ENCODE measurements at places on chromosomes 6 and 20.

DNA sequence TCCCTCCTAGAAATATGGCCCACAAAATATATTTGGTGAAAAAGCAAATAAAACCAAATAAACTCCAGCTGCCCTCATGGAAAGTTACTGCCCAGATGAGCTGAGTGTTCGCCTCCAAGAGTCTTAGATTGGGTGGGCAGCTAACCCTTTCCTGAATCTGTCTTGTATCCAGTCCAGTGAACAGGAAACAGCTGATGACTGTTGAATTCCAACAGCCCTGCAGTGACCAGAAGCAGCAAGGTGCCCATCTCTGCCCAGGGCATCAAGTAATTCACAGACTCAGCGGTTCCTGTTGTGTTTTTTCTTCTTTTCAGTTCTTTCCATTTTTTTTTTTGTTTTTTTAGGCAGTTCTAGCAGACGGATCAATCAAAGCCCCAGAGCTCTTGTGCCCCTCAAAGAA is 199.2 kb downstream of the UBE3D start:
- no peak for DNase-seq

- DNase-seq = no peak
These were observed 1.5 kb downstream of the EEF1A2 start for GRCh38 chr20:63497138-63497945.

DNA sequence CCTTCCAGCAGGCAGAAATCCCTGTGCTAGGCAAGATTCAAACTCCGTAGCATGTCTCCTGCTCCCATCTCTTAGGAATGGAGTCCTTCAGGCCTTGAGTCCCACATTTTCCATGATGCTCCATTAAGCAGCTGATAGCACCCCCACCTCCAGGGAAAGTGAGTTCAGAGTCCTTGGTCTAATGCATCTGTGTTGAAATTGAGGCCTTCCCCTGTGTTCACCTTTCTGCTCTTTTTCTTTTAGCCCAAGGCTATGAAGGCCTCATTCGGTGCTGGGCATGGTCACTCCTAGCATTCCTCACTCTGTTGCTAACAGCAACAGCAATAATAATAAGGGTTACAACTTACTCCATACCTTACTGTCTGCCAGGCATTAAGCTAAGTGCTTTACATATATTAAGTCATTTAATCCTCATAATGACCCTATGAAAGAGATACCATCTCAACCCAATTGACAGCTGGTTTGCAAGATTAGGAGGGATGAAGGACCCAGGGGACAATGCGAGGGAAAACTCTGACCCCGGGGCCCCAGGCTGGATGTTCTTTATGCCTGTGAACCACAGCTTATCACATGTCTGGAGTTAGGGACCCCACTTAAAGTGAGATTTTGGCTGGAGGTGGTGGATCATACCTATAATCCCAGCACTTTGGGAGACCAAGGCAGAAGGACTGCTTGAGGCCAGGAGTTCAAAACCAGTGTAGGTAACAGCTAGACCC is 17.5 kb upstream of the PANK2 start:
- no peak for DNase-seq

DNA sequence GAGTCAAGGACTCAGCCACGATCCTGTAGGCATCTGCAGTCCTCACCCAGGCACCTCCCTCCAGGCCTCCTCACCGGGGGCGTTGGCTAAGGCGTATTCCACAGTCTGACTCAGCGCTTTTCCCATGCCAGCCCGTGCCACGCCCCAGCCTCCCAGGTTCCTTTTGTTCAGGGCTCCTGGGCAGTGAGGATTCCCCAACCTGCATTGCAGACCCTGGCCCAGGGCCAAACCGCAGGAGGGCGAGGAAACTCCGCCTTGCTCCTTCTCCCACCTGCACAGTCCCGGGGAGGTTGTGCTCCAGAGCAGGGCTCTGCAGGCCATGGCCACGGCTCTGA is 202.8 kb upstream of the CST7 start:
- no peak for DNase-seq

DNA sequence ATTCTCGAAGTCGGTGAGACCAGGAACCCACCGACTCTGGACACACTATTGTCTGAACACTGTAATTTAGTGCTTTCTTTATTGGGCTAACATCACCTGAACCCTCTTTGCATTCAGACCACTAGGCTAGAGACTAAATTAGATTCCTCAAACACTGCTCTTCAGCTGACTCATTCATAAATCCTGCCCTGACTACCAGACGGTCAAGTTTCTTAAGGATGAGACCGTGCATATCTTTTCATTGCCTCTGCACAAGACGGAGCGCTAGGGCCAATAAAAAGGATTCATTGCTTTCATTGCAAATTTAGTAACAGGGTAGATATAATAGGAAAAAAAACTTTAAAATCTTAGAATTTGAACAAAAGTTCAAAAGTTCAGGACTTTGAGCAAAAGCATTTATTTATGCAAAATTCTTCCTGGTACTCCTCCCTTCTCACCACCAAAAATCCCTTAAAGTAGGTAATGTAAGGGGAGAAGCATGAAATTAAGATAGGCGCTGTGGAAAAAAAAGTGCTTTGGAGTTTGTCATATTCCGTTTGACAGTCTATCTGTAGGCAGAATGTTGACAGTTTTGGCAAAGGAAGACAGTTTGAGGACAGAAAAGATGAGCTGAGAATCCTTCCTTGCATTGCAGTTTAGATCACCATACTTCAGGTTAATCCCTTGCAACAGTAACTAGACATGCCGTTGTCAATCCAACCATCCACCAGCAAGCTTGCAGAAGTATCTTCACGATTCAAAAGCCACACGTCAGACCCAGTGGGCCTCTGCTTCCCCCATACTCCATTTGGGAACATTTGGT is 328.6 kb upstream of the JARID2 start:
- DNase-seq = no peak

- no peak for DNase-seq
These were observed 32.3 kb upstream of the GNRH2 start for GRCh38 chr20:3010985-3011723.

- no peak for DNase-seq
These were observed 273.8 kb downstream of the GMDS start for GRCh38 chr6:1971612-1972011.

GRCh38 chr6:113610377-113610988 is 246.7 kb upstream of the MARCKS start:
- no peak for DNase-seq

DNA sequence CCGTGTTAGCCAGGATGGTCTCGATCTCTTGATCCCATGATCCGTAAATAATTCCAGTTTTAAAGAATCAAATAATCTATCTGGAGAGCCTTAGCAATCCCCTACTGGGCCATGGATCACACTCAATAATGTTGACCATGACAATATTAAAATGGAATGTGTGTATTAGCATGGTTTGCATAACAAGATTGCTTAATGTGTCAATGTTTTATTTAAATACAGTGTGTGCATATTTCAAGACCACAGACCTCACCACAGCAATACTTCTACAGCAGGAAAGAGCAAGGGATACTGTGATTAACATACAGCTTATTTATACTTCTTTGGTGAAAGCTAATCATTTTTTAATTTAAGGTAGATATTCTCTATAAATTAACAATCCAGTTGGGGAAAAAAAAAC is 470.4 kb downstream of the TFAP2B start:
- DNase-seq = no peak

- DNase-seq = no peak
These were observed 6.0 kb upstream of the TGM2 start for GRCh38 chr20:38170826-38171674.

DNA sequence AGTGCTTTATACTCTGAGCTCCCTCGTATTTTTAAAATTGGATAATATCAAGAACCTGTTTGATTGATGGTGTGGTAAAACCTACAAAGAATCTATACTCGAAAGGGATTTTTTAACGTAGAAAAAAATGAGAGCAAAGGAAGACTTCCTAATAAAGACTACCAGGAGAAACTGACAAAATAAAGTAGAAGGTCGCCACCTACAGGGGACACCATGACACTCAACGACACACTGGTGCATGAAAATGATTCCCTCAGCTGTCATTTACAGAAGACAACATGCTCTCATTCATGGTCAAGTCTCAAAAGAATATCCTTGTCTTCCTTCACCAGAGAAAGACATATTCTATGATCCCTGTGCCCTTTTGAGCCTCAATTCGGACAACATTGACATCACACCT is 10.1 kb upstream of the NHSL1 start:
- no peak for DNase-seq

- no peak for DNase-seq
These were observed 65.9 kb upstream of the DDR1 start for GRCh38 chr6:30818391-30818841.

- no peak for DNase-seq
These were observed 23.2 kb downstream of the TRERF1 start for GRCh38 chr6:42428326-42429041.

DNA sequence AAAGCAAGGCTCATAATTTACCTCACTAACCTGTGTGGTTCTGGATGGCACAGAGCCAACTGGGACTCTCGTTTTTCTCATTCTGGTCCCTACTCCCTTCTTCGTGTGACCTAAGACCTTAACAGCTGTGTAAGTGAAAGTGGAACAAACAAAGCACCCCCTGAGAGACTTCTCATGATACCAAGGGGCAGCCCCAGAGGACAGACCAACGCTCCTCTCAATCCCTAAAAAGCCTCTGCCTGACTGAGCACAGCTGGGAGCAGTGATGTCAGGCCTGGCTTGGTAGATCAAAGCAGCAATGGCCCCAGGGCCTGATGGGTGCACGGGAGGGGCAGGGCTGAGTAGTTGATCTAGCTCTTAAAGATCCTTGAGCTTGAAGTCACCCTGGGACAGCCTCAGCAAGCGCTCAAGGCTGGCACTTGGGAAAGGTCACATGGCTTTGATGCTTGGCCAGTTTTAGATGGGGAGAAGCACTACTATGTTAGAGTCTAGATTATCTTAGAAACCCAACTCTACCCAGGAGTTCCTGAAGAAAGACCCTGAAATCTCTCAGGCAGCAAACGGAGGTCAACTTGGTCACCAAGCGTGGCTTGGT is 16.2 kb upstream of the TGM2 start:
- DNase-seq = no peak

DNA sequence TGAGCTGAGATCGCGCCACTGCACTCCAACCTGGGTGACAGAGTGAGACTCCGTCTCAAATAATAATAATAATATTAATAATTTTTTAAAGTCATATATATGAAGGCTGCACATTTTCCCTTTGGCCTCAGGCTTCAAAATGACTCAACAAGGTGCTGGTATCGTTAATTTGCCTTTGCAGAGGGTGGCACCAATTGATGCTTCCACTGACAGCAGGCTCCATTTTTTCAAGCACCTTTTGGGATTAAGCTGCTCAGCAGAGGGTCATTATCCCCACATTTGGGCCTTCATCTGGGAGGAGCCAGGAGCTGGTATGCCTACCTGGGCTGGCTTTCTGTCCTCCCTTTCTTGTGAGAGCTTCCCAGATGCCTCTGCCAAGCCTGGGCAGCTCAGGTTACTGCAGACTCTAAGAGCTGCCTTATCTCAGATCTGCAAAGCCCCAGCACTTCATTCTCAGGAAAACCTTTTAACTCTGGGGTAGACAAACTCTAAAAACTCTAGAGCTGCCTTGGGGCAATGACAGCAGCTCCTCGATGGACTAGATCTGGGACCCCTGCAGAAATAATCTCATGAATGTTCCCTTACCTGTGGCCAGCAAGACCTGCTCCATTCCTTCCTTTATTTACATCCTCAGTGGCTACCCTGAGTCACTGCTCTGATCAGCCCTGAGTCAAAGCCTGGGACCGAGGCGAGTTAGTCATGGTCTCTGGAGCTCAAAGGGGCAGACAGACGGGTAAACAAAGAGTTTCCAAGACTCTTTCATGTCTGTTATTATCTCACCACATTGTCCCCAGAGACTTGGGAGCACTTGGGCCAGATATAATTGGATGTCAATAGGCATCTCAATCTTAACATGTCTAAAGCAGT is 80.0 kb upstream of the EYA2 start:
- no peak for DNase-seq

- no peak for DNase-seq
These were observed 63.0 kb upstream of the THBS2 start for GRCh38 chr6:169316651-169317050.

DNA sequence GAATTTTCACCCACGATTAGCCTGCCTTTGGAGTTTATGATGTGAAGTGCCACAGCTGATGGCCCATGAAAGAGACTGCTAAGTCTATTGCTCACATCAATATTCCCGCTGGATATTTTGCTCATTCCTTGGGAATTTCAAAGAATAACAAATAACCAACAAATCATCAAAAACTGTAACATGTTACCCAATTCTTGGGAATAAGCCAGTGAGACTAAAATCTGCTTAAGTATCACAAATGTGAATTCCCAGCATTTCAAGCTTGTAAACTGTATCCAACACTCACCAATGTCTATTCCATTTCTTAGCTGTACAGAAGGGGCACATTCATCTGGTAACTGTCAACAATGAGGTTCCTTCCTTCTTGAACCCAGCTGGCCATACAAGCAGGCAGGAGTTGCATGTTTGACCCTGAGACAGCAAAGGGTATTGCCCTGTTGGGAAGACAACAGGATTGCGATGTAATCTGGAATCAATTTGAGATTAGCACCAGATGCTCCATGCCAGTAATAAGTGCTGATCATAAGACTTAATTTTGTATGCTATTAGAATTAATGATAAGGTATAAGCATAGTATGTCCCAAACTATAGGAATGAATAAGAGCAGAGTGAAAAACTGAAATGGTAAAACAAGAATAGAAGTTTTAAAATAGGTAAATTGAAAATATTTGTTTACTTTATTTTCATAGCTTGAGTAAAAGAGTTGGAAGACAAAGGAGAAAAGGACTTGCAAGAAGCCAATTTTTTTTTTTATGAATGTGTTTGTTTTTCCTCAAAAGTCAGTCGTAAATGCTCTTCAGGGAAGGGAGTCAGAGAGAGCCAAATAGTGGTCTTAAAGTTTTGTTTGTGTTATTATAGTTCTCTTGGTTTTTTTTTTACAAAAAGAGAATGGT is 58.8 kb downstream of the RSPO3 start:
- DNase-seq = no peak

DNA sequence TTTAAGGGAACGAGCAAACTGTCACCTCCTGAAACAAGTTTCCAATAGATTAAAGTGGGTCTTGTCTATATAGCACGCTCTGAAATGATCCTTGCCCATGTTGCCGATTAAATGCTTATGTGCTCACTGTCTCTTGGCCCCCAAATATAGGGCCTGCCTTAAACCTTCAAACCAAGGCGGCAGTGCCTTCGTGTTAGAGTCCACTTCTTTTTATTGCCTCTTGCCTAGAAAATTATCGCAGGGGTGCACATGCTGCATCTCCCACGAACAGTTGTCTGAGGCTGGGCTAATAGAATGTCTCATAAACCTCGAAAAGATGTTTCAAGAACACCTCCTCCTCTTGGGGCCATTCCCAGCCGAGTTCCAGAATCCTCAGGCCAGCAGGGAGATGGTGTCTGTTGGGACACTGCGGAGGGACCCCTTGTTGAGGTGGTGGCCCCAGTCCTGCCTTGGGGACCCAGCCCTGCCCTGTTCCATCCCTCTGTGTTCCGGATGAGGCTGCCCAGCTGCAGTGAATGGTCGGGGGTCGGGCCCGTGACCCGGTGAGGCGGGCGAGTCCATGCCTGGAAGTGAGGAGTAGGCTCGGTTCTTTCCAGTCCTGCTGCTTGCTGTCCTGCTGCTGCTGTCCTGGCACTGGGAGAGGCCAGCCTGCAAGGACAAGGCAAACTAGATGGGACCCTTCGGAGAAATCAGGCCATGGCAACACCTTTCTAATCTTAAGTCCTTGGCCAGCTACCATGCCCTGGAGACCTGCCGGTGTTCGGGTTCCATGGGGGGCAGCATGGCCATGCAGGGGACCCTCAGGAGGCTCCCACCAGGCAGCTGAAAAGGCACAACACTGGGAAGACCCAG is 34.7 kb upstream of the SLCO4A1 start:
- DNase-seq = no peak
